ENCODE measurements at places on chromosomes 1 and 21. TPM values are rescaled to one million over a fixed set of nuclear protein-coding genes. Genes with fewer than 3 reads are reported as not detected.
A peak's percentile ranks its signal among the peaks of the same experiment; 100 is the strongest.

CD34 gene
- 0.31 TPM for total RNA-seq

DNA sequence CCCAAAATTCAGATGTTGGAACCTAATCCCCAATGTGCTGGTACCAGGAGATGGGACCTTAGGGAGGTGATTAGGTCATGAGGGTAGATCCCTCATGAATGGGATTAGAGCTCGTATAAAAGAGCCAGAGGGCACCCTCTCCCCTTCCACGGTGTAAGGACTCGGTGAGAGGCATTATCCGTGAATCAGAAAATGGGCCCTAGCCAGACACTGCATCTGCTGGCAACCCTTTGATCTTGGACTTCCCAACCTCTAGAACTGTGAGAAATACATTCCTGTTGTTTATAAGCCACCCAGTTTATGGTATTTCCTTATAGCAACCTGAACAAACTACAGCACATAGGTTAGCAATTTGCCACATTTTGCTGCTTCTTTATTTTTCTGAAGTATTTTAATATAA lies 14.5 kb upstream of the JAM2 start:
- no peaks in the 10 kb centered on the region for H3K36me3 ChIP-seq
- no peak overlapping the region for H3K27ac ChIP-seq
- no peak overlapping the region for H3K4me3 ChIP-seq
- peaks cover 12% of the 10 kb centered on the region for H3K27me3 ChIP-seq
- DNase-seq, result no peak

DNA sequence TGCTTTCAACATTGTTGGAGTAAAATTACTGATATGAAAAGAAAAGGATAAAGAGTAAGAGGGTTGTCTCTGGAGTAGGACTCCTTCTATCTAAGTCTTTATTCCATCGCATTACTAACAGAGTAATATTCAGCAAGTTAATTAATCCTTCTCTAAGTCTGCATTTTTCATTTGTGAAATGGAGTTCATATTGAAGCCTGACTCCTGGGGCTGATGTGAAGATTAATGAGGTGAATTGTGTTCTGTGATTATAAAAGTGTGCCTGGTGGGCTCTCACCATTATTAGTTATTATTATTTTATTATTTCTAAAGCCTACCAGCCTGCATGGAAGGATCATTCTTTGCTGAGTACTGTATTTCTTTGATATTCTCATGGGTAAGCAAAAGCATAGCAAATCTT lies 1096.7 kb downstream of the KCNT2 start:
- H3K36me3 ChIP-seq, result 0 out of 2 replicates have a peak, but pooled peaks cover 8% of the 10 kb centered on the region
- H3K27me3 ChIP-seq, result no peaks in the 10 kb centered on the region
- peaks cover 10% of the 10 kb centered on the region for H3K4me1 ChIP-seq
- no peak overlapping the region for H3K27ac ChIP-seq

DNA sequence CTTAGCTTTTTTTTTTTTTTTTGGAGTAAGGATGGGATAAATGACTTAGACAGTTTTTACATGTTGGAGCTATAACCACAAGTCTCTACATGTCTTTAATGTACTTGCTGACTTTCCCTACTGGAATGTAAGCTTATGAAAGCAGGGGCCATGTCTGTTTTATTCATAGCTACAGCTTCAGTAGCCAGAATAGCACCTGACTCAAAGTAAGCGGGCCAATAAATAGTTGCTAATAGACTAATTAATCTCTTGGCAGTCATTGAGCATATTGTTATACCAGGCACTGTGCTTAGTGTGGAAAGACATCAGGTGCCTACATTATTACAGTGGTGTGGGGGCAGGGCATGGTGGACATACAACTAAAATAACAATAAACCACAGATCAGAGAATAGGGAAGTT lies 84.4 kb upstream of the HOOK1 start:
- H3K27ac ChIP-seq, result peak overlapping the region; percentile 91
- peak; percentile 89 for DNase-seq
- H3K4me1 ChIP-seq, result peaks cover 56% of the 10 kb centered on the region
- H3K4me3 ChIP-seq, result peak overlapping the region; percentile 78
- H3K36me3 ChIP-seq, result peaks cover 14% of the 10 kb centered on the region

- H3K4me1 ChIP-seq, result peaks cover 85% of the 10 kb centered on the region
- H3K4me3 ChIP-seq, result peak overlapping the region; percentile 76
- H3K36me3 ChIP-seq, result peaks cover 14% of the 10 kb centered on the region
- peak overlapping the region; percentile 93 for H3K27ac ChIP-seq
These were observed 65.4 kb upstream of the IPO9 start for GRCh38 chr1:201763455-201764140.

CFAP45 gene
- 0.93 TPM for total RNA-seq

DNA sequence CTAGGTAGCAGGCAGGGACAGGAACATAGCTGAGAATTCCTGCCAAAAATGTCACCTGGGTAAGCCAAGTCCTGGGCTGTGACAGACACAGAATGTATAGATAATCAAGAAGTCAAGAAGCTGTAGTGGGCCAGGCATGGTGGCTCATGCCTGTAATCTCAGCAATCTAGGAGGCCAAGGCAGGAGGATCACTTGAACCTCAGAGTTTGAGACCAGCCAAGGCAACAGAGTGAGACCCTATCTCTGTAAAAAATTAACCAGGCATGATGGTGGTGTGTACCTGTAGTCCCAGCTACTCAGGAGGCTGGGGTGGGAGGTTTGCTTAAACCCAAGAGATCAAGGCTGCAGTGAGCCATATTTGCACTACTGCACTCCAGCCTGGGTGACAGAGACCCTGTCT lies 3.3 kb upstream of the ALG14 start:
- H3K4me1 ChIP-seq, result peaks cover 18% of the 10 kb centered on the region
- H3K36me3 ChIP-seq, result peaks cover 5% of the 10 kb centered on the region
- H3K27ac ChIP-seq, result no peak overlapping the region
- no peak for DNase-seq

DNA sequence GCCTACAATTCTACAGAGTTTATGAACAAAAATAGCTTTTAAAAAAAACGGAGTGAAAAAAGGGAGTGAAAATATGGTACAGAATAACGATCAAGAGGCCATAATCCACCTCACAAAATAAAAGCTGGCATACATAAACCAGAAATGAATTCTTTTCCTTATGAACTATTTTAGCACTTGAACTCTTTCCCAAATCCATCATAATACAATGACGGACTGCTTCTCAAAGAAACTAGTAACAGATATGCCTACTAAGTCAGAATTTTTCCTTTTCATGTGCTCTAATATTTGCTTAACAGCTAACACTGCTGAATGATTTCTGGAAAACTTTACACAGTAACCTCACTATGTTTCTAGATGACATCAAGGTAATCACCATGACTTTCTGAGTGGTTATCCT lies 144.0 kb downstream of the EIF4G3 start:
- no peak for DNase-seq
- no peak overlapping the region for H3K4me3 ChIP-seq
- H3K27ac ChIP-seq, result no peak overlapping the region
- H3K36me3 ChIP-seq, result peaks cover 10% of the 10 kb centered on the region
- no peaks in the 10 kb centered on the region for H3K27me3 ChIP-seq
- peaks cover 19% of the 10 kb centered on the region for H3K4me1 ChIP-seq

GRCh38 chr1:181676269-181676668 lies 193.0 kb downstream of the CACNA1E start:
- no peaks in the 10 kb centered on the region for H3K27me3 ChIP-seq
- DNase-seq, result no peak
- no peak overlapping the region for H3K4me3 ChIP-seq
- no peaks in the 10 kb centered on the region for H3K4me1 ChIP-seq

GRCh38 chr1:220966473-220966872 lies 87.2 kb downstream of the HLX start:
- DNase-seq, result no peak
- peaks cover 8% of the 10 kb centered on the region for H3K27me3 ChIP-seq
- H3K36me3 ChIP-seq, result peaks cover 9% of the 10 kb centered on the region
- H3K27ac ChIP-seq, result peak overlapping the region; percentile 90
- H3K4me3 ChIP-seq, result peak overlapping the region; percentile 65

DNA sequence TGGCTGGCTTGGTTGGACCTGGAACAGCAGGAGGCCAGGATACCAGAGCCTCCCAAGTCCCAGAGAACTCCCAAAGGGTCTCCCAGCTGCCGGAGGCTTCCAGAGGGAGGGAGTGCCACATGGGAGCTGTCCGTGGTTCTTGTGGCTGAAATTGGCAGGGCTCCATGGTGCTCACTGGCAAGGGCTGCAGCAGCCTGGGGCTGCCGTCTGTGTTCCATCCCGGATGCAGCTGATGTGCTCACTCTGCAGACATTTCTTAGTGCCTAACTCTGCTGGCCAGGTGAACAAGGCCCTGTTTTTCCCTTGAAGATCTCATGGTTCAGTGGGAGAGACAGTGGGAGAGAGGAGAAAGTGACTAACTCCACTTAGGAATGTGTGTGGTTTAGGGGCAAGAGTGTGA lies 261.1 kb downstream of the CAMTA1 start:
- H3K4me1 ChIP-seq, result peaks cover 8% of the 10 kb centered on the region
- no peak overlapping the region for H3K27ac ChIP-seq
- H3K27me3 ChIP-seq, result peaks cover 36% of the 10 kb centered on the region

DNAI4 gene
- 3.2 TPM for total RNA-seq

VHLL gene
- total RNA-seq, result not detected

MYBPH gene
- total RNA-seq, result not detected
